ENCODE measurements at places on chromosomes 5 and 9.

DNA sequence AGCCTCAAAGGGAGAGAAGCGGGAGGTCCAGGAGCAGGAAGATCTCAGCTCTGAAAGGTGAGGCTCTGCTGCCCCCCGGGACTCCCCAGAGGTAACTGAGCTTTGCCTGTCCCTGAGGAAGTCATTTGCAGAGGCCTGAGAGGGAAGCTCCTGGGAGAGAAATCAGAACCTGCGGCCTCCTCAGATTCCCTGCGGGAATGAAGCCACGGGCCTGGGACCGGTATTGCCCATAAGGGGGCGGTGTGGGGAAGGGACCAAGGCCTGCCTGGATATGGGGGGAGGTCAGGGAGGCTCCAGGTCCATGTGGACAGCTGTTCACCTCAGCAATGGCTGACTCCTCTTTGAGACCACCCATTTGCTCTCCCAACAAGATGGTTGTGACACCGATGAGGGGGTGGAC, 1.3 kb downstream of the SPATA31E1 start:
- DNase-seq: no peak

DNA sequence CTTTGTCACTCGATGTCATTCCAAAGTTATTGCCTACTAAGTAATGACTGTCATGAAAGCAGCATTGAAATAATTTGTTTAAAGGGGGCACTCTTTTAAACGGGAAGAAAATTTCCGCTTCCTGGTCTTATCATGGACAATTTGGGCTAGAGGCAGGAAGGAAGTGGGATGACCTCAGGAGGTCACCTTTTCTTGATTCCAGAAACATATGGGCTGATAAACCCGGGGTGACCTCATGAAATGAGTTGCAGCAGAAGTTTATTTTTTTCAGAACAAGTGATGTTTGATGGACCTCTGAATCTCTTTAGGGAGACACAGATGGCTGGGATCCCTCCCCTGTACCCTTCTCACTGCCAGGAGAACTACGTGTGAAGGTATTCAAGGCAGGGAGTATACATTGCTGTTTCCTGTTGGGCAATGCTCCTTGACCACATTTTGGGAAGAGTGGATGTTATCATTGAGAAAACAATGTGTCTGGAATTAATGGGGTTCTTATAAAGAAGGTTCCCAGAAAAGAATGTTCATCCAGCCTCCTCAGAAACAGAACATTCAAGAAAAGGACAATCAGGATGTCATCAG, 11.3 kb downstream of the TLR4 start:
- DNase-seq: no peak

DNA sequence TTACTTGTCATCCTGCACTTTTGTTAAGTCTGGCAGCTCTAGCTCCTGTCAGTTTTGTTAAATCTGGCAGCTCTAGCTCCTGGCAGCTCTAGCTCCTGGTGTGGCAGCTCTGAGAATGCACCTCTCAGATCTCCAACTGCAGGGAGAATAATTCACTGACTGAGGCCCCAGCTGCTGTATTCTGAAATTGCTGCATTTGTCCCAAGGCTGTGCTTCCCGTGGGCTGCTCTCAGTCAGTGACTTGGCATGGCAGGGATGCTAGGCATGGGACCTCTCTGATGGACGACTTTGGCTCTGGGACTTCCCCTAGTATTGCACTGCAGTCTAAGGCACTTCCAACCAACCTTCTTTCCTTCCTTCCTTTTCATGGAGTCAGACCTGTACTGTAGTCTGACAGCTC, 475.7 kb downstream of the CCDC171 start:
- DNase-seq: no peak

DNA sequence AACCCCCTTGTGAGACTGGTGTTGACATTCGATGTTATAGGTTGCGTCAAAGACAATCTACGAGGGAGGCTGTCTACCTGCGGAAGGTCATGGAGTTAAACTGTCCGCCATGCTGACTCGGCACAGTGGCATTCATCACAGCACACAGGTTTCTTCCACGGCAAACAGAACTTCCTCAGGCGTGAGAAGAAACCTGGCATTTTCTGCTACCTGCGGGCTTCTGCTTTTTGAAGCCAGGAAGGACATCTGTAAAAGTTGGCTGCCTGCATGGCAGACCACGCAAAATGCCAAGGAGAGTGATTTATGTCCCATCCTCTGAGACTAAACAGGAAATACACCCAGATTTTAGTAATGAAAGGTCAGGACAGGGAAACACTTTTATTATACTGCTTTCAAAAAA, 809.8 kb upstream of the NUDT12 start:
- DNase-seq: no peak

All from GM04503 (cell line).